CD4-positive, alpha-beta T cell treated with Interleukin-15 for 1 hour (primary cell): ENCODE measurements at places on chromosomes 7 and 10.
A peak's percentile ranks its signal among the peaks of the same experiment; 100 is the strongest.

DNA sequence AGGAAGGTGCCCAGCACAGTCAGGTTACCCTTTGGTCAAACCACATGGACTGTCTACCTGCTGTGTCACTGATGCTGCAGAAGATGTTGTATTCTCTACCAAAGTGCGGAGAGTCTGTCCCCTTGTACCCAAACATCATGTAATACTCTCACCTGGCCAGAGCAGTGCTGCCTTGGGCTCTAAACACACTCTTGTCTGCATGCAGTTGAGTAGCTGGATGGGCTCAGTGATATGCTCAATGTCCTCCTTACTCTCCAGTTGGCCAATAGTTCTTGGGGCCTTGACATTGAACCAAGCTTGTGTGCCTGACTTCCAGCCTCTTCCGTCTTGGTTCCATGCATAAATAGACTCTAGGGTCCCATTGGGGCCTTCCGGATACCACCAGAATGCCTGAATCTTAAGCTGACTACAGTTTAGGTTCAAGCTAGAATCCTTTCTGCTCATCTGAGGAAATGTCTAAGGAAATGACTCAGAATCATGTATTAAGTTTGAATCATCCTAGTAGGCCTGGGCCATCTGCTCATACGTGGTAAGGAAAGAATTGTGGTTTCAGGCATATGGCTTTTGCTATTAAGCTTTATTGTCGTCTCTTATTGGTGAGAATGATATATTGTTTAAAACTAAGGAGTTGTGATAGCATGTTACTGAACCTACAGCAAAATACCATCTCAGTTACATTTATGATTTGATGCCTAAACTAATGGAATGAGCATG lies 118.0 kb downstream of the OTUD1 start:
- DNase-seq: no peak

GRCh38 chr7:135690566-135690965 lies 28.3 kb downstream of the STMP1 start:
- DNase-seq: no peak

GRCh38 chr10:130027716-130028464 lies 63.8 kb upstream of the EBF3 start:
- DNase-seq: peak; percentile 6

DNA sequence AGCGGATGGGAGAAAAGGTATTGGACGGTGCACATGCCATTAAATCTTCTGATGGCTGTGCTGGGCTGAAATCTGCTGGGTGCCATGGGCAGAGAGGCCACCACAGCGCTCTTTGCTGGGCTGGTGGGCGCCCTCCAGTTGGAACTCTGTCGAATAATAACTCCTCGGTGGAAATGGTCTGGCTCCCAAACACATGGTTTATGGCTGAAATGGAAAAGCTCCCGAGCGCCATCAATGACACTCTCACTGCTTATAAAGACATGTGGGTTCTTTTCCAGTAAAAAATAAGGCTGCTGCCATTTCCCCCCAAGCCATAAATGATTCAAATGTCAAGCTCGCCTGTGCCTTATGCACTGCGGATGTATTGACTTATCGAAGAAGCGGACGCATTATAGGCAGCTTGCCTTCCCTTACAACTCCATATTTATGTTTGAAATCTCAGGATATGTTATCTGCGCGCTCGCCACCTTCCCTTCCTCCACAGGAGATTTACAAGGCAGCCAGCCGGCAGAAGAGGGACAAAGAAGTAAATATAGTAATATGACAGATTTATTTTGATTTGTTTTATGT lies 239.0 kb upstream of the MKI67 start:
- DNase-seq: no peak

- DNase-seq: no peak
These were observed 18.0 kb upstream of the SFMBT2 start for GRCh38 chr10:7428673-7429350.

- no peak for DNase-seq
These were observed 63.7 kb downstream of the PTEN start for GRCh38 chr10:87927091-87927490.

DNA sequence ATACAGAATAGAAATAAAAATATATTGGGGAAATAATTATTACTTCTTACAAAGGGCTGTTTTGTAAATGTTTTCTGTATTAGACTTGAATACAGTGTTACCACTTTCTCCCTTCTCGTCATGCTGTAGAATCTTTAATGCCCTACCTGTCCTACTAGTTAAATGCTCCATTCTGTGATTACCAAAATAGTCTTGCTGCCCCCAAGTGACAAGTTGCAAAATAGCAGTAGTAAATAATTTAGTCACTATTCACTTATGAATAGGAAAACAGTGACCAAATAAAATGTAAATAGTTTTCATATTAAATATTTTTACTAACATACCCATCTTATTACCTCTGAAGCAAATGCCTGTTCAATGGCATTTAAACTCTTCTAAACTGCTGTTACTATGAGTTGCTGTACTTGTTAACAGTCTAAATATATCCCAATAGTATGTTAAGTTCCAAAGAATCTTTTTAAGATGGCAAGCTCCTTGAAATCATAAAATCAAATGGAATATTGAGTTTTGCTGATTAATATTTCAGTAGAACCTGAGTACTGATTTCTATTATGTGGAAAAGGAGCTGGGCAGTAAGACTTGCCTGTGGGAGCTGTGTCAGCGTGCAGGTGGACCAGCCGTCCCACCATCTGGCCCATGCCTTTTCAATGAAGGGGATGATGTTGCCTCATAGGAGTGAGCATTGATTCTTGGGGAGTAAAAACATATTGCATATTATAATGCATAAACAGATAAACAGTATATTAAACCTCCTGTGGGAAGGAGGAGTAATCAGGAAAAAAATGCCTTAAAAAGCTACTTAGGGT lies 18.1 kb upstream of the OIT3 start:
- DNase-seq: no peak

- no peak for DNase-seq
These were observed 5.5 kb downstream of the SKIDA1 start for GRCh38 chr10:21519941-21520436.

DNA sequence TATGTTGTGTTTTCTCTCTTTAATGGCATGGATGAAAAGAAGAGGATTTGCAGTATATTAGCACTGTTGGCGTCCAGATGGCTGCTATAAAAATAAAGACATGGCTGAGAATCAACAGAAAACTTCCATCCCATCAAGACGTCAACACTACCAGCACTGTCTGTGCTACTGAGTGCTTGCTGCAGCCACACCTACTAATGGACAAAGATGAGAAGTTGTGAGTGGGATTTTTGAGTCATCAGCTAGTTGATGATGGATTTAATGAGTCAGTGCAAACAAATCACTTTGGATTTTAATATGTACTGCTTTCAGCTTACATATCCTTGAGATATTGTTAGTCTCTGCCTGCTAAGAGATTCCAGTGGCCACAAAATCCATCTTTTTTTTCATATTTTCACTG lies 631.0 kb upstream of the ANKRD30A start:
- DNase-seq: no peak

- DNase-seq: no peak
These were observed 45.6 kb upstream of the TES start for GRCh38 chr7:116164552-116165306.

GRCh38 chr7:25167262-25167843 lies 42.3 kb upstream of the CYCS start:
- no peak for DNase-seq

DNA sequence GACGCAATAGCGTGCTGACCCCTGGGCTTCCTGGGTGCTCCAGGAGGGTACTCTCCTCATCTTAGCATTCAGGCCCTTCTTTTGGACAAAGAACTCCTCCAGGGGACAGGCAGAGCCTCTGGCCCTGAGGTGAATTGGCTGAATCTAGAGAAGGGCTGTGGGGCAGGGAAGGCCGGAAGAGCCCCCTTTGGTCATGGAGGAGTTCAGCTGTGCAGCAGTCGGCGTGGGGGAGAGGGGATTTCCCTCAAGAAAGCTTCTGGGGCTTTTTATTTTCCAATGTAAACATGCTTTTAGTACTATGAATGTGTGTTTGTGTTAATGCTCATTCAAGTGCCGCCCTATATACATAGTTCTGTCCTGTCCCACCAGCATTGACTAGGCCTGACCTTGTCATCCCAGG lies 38.8 kb downstream of the FIGNL1 start:
- DNase-seq: no peak

GRCh38 chr7:6650086-6650485 lies 13.0 kb downstream of the ZNF316 start:
- no peak for DNase-seq

GRCh38 chr7:141410353-141411000 lies 140.7 kb upstream of the AGK start:
- no peak for DNase-seq

- no peak for DNase-seq
These were observed 48.6 kb downstream of the PDSS1 start for GRCh38 chr10:26746061-26746460.

DNA sequence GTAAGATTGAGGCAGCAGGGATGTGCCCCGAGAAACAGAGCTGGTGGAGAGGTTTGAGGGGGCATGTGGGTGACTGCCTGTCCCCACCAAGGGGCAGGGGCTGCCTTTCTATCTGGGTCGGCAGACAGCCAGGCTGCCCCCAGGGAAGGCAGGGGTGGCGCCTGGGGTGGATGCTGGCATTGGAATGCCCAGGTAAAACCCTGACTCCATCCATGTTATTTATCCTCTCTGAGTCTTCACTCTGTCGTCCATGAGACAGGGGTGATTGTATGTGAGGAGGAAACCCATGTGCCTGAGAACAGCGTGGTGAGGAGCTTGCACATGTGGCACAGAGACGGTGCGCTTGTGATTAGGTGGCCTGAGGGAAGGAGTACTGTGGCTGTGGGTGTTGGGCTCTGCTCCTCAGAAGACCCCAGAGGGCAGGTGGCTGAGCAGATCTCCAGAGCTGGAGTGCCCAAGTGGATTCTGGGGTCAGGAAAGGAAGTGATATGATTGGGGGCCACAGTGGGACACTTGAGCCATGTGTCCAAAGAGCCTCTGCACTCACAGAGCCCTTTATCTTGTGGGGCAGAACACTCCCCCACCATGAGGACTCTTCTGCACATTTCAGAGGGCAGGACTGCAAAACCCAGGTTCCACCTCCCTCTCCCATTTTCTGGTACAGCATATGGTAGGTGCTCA lies 100.4 kb upstream of the RET start:
- no peak for DNase-seq

DNA sequence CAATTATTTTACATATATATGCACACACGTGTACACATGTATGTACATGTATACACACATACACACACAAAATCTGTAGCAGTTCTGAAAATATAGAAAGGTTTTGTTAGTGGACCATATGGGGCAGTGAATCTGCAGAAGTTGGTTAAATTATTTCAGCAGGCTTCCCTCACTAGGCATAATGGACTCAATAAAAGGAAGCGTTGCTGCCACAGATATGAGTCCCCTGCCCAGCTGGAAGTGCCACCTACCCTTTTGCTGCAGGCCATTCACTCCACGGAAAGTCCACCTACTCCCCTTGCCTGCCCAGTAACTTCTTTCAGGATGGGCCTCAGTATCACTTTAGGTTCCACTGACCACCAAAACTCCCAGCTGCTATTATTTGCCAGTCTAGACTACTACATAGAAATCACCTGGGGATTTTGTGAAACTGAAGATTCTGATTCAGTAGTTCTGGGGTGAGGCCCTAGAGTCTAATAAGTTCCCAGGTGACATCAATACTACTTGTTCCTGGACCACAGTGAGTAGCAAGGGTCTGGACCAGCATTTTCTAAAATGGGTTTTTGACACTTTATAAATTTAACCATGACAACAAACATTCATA lies 29.3 kb upstream of the CROT start:
- DNase-seq: no peak

DNA sequence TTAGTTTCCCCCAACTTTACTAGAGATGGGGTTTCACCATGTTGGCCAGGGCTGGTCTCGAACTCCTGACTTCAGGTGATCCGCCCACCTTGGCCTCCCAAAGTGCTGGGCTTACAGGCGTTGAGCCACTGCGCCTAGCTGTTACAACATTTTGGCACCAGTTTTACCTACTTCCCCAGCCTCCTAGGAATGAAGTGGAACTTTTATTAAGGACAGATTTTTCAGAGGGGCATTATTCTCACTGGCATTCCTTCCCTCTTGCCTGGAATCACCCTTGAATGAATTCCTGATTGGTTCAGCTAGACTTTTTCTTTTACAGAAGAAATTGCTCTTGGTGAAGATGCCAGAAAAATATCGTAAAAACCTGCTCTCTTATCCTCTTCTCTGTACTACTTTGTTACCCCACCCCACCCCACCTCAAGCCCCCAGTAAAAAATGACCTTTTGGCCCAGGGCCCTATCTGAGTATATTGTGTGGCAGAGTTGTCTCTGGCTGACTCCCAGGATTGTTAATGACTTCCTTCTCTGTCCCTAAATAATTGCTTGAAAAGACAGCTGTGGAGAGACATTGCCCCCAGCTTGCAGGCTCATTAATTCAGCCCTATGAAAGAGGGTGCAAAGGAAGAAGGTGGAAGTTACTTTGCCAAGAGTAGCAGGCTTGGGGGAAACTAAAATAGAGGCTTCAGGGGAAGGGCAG lies 189.6 kb downstream of the AUTS2 start:
- no peak for DNase-seq

- DNase-seq: no peak
These were observed 332.9 kb upstream of the PRKCQ start for GRCh38 chr10:6912929-6913328.
